ENCODE measurements at places on chromosomes 5 and 9.

GRCh38 chr9:134702291-134702690 is 60.7 kb downstream of the COL5A1 start:
- no peak for DNase-seq

GRCh38 chr5:74257060-74257527 is 383.4 kb downstream of the ENC1 start:
- DNase-seq = no peak

GRCh38 chr9:127018935-127019334 is 103.5 kb downstream of the ANGPTL2 start:
- no peak for DNase-seq

GRCh38 chr9:28329323-28329722 is 756.0 kb upstream of the C9orf72 start:
- no peak for DNase-seq

DNA sequence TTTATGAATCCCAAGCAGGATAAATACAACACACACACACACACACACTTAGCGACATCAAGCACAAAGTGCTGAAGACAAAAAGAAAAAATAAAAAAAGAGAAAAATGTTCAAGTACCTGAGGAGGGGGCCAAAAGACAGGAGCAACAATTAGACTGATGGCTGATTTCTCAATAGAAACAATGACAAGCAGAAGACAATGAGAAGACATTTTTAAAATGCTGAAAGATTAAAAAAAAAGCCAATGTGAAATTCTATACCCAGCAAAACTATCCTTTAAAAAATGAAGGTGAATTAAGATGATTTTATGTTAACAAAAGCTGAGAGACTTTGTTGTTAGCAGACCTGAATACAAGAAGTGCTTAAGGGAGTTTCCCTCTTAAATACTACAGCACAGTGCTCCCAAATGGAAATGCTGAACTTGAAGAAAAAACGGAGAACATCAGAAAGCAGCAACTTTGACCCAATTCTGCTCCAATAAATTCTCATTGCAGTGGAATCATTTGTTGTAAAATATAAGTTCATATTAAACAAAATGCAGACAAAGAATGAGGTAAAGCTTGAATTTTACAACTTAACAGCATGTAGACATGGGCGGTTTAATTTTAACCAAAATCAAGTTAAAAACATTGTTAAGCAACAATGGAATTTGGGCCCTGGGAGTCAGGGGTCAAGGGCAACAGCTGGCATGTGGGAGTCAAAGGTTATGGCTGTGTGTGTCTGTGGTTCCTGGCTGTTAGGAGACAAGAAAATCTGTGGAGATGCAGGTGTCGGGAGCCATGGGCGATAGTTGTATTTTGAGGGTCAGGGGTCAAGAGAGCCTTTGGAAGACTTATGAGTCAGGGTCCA is 776 bp upstream of the RANBP17 start:
- no peak for DNase-seq

DNA sequence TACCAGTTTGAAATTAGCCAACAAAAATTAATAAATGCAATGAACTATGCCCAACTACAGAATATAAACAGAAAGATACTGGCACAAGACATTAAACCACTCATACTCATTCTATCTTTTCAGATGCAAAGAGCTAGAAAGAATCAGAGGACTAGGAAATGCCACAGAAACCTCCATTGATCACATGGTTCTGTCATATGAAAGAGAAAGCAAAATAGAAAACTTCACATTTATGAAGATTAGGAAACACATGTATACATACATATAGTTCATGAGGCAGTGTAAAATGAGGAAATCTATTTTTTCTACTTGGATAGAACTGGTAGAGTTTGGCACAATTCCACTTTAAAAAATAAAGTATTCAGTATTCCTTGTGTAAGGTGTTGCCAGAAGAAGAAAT is 275.1 kb upstream of the PTGER4 start:
- peak; percentile 69 for DNase-seq

- no peak for DNase-seq
Measured at GRCh38 chr5:79318935-79319614, 83.1 kb downstream of the JMY start.
